GOT3 (cell line): ENCODE measurements at places on chromosomes 12 and 14.
A peak's percentile ranks its signal among the peaks of the same experiment; 100 is the strongest.

- DNase-seq: no peak
These were observed 88.2 kb downstream of the RASSF9 start for GRCh38 chr12:85747941-85748495.

DNA sequence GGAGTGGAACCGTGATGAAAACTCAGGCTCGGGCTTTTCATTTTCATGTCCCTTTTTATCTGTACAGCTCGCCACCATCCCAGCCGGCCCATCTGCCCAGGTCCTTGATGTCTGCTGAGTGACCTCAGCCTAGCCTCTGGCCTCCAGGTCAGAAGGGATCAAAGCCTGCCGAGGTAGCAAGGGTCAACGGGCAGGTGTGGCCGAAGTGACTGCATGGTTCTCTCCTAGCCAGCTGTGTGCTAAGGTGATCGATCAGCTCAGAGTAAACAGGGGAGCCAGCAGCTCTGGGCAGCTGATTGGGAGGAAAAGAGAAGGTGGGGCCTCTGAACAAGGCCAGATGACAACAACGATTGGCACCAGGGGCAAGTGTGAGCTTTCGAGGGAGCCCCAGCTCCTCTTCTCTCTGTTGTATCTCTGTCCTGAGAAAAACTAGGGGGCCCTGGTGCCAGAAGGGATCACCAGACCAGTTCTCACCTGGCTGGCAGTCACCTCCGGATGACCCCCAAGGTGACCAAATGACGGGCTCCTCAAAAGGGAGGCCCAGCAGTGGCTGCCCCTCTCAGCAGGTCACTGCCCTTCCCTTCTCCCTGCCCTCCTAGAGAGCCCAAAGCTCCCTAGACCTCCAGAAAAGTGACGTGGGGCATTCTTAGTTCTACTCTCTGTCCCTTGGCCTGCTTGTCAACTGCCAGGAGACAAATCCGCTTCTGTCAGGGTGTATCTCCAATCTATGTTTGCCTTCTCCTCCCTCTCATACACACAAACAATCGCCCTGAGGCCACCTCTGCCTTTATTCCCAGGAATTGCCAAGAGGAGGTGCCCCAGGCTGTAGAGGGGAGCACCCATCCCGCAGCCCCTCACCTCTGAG, 3.4 kb downstream of the SLC6A12 start:
- no peak for DNase-seq

DNA sequence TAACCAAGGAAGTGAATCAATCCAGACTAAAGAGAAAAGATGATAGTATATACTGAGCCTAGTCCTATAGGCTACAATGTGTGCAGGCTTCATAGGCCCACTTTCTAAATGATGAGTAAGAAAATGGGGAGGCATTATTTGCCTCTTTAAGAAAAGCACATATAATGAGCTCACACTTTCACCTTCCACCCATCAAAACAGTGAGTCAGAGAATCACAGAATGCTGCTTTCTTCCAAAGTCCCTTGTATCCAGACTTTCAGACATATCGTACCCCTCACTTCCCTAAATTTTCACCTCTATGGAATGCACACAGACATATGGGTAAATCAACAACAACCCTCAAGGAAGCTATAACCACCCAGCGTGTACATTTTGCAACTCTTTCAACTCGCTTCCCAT, 286.4 kb upstream of the PRKD1 start:
- no peak for DNase-seq

DNA sequence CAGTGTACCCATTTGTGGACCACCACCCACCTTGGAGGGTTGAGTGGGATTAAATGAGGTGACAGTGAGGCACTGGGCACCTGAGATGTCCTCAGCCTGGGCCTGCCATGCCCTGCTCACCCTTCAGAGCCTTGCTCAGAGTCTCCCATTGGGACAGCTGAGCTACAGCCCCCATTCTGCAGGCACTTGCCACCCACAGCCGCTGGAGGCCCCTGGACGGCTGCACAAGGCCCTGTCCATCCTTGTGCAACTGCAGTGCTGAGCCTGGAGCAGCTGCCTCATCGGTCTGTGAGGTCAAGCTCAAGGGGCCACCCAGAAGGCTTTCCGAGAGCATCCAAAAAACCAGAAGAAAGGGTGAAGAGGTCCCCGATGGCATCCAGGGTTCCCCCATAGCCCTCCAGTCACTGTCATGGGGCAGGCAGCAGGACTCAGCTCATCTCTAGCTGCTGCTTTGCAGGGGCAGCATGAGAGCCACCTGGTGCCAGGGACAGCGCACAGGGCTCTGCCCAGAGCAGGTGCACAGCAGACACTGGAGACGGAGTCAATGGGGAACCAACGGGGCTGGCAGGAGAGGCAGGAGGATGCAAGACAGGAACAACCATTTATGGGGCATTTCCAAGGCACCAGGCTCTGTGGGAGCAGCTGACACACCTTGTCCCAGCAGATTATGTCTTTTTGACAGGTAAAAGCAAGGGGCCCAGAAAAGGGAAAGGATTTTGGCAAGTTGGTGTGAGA, 84.6 kb downstream of the ARL6IP4 start:
- DNase-seq: no peak

- DNase-seq: no peak
These were observed 11.9 kb downstream of the NT5DC3 start for GRCh38 chr12:103829092-103829491.

- peak; percentile 49 for DNase-seq
These were observed 55.8 kb downstream of the CMAS start for GRCh38 chr12:22101749-22102243.
